ENCODE measurements at places on chromosomes 12 and 14.

DNA sequence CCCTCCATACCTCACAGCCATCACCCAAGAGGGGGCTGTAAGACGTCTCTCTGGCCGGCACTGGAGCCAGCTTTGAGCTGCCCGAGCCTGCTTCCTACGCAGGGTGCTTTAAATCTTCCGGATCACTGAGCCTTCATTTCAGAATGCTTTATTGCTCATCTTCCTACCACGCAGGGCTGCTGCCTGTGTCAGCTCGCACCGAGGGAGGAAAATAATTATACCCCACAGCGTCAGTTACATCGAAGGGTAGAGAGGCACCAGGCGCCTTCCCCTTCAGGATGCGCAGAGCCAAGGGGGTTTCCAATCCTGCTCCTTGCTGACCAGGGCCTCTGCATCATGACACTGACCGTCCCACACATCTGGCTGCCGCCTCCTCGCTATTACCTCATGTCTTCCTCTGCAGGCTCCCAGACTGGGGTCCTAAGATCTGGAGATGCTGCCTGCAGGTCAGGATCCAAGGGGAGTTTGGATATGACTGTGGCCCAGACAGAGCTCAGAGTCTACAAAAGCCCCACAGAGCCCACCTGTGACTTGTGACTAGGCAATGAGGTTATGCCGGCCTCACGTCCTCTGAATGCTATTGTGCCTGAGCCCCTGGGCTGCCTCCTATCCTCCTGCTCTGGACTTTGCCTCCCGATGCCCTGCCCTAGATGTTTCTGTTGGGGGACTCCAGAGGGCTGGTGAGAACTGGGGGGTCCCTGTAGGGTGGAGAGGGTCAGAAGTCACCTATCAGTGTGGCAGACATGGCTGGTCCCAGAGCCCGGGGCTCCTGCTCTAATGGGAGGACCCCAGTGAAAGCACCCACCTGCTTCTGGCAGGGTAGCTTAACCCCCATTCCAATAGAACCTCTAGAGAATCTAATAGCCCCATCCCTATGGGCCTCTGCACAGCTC, 220.3 kb upstream of the RTL1 start:
- no peak for DNase-seq

DNA sequence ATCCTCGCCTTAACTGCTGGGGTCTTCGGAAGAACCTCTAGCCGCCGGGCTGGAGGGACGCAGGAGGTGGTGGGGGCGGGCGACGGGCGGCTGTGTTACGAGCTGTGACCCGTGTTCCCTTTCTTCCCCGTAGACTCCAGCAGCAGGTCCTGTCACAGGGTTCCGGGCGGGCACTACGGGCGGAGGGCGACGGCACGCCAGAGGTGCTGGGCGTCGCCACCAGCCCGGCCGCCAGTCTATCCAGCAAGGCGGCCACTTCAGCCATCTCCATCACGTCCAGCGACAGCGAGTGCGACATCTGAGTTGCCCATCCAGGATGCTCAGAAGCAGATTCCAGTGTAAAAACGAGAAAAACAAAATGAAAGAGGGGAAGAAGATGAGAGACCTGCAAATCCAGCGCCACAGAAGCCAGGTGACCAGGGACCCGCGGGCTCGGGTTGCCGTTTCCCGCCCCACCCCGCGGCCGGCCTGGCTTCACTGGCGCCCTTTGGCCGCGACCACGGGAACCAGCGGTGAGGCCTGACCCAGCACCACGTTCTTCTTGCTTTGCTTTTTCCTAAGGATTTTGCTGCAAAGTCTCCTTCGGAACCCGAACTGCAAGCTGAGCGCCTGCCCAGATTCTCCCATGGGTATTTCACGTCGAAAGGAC, 2.1 kb downstream of the SIX6 start:
- DNase-seq = no peak

DNA sequence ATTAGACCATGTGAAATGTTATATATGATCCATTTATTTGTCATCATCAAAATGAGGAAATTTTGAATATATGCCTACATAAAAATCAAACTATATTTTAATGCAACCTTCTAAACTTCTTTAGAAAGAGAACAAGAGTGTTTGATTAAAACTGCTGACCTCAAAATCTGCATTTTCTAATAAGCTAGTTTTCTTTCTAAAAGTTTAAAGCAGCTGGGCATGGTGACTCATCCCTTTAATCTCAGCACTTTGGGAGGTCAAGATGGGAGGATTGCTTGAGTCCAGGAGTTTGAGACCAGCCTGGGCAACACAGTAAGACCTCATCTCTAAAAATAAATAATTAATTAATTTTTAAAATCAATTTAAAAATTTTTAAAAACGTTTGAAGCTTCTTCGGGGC, 36.2 kb downstream of the GNPTAB start:
- DNase-seq = no peak

DNA sequence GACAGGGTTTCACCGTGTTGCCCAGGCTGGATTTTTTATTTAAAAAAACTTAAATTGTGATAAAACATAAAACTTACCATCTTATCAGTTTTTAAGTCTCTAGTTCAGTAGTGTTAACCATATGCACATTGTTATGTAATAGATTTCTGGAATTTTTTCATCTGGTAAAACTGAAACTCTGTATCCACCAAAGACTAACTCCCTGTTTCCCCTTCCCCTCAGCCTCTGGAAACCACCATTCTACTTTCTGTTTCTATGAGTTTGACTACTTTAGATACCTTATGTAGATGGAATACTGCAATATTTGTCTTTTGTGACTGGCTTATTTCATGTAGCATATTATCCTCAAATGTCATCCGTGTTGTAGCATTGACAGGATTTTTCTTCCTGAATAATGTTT, 12.8 kb upstream of the PLEKHG3 start:
- DNase-seq = no peak

- DNase-seq = no peak
Observed at GRCh38 chr14:59816941-59817340, 53.6 kb downstream of the RTN1 start.

DNA sequence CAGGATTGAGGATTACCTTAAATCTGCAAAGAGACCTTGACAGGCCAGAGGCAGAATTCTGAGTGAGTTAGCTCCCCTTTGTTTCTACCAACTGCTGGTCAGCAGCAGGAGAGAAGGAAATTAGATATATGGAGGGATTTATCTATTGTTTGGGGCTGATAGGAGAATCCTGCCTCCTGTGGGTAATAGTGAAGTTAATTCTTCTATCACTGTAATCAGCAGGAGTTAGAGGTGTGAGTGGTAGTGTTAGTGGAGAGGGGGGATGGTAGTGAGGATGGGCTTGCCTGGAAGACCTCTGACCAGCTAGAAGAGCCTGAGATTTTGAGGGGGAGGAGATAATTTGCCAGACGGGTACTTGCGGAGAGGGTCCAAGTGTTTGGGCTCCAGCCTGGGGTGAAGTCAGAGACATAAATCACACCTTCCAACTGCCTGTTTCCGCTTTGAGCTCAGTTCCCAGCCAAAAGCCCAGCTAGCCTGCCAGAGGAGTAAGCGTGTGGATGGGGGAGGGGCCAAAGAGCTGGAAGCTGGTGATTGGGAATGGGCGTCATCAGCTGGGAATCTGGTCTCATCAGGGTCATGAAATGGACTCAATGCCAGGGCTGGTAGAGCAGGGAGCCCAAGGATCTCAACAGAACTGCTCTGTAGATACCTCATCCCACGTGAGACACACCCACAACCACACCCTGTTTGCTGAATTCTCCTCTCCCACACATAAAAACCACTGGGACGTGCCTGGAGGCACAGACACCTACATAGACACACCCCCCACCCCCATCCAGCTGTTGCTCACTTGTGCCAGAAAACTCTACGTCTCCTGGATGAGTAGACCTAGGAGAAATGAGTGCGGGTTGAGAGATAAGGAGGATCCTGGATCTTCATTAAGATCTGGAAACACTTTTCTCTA, 13.1 kb upstream of the ITGA5 start:
- DNase-seq = no peak

DNA sequence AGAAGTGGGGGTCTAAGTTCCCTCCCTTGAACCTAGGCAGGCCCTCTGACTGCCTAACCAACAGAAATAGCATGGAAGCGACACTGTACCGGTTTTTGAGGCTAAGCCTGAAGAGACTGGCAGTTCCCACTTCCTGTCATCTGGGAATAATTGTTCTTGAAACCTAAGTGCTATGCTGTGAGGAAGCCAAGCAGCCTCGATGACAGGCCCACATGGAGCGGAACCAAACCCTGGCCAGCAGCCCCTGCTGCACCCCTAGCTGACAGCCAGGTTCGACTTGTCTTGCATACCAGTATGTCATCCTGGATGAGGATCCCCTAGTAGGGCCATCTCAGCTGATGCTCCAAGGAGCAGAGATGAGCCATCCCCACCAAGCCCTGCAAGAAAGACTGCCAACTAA, 6.4 kb upstream of the GPR68 start:
- peak; percentile 95 for DNase-seq

GRCh38 chr12:72388322-72388721, 116.2 kb downstream of the TRHDE start:
- DNase-seq = no peak

GRCh38 chr14:75578102-75578785, at the start of gene FLVCR2:
Gene FLVCR2, plus strand, starts transcription at chr14:75578620. Its CDS starts 353 bp downstream, at chr14:75578973.
- DNase-seq = peak; percentile 51

DNA sequence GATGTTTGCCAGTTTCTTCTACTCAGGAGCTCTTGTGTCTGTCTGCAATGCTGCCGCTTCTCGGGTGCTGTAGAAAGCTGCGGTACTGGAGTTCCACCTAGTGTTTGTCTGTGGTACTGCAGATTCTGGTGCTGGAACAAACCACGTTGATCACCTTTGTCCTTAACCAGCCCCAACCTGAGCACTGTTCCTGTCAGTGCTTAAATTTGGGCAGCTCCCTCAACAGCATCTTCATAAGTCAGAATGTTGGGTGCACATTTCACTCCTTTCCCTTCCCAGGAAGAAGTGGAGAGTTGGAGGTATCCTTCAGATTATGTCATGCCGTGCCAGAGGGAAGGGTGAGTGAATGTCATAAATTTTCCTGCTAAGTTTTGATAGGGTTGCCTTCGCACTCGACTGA, 48.7 kb upstream of the LALBA start:
- peak; percentile 35 for DNase-seq

GRCh38 chr14:95895720-95896119, 19.1 kb downstream of the TUNAR start:
- DNase-seq = no peak

- DNase-seq = no peak
Observed at GRCh38 chr12:27343255-27344000, 10.8 kb downstream of the BMAL2 start.

GRCh38 chr12:59040656-59041055, 120.4 kb upstream of the LRIG3 start:
- DNase-seq = no peak

DNA sequence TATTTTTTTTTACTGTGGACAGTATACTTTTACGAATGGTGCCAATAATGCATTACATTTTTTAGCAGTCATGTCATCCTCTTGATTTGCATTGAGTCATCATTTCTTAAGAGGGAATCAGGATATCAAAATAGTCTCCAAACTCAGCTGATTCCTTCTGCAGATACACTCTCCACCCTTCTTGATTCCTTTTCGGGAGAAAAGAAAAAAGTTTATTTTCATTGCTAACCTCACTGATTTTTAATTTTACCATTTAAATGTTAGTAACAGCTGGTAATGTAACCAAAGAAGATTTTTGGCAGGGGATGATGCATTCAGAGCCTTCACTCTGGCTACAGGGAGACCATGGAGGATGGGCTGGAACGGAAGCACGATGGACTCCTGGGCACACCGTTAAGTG, 47.5 kb downstream of the MRPL42 start:
- DNase-seq = no peak

DNA sequence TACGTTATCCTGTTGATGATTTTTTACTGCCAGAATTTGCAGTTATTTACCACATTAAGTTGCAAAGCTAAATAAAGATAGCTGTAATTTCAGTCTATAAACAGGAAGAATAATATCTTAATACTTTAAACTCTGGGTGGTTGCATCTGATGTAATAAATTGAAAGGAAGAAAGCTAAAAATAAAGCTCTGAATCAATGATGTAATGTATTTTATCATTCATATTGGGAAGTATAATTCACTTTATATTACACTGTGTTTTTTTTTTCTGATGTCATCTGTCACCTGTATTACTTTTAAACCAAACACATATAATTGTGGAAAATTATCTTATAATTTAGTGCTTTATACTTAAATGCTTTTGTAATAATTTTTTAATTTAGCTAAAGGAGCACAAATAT, 37.1 kb downstream of the PDZRN4 start:
- no peak for DNase-seq

- DNase-seq = no peak
Observed at GRCh38 chr12:3225796-3226180, 148.6 kb downstream of the TSPAN9 start.

- no peak for DNase-seq
Observed at GRCh38 chr12:52285851-52286530, 5.3 kb downstream of the KRT81 start.

DNA sequence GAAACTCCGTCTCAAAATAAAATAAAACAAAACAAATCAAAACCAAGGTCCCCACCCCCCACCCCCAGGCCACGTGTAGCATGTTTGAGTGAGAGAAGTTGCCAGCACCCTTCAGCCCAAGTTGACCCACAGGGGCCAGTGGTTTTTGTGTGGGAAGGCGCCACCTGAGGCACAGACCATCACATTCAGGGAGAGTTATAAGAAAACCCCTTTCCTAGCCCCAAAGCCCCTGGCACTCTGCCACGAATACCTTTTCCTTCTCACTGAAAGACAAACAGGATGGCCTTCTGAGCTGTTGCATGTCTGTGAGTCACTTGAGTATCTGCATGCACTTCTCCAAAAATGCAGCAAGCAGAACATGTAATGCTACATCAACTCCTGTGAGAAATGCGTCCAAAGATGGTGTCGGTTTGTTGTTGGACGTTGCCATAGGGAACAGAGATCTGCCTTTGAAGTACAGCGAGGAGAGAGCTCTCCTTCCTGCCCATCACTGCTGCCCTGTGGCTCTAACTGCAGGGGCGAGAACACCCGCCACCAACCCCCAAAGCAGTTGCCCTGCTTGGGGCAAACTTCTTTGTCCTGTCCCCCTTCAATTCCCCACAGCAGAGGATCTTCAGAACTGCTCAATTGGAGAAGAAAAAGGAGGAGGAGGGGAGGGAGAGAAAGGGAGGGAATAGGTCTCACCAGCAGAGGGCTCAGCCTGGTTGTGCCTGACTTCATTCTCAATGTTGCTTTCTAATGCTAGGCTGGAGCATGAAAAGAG, 2.7 kb upstream of the TRAF3 start:
- DNase-seq = peak; percentile 51

GRCh38 chr12:1924996-1925683, 6.7 kb upstream of the CACNA2D4 start:
- no peak for DNase-seq

GRCh38 chr14:51823706-51824105, 36.7 kb upstream of the GNG2 start:
- no peak for DNase-seq

DNA sequence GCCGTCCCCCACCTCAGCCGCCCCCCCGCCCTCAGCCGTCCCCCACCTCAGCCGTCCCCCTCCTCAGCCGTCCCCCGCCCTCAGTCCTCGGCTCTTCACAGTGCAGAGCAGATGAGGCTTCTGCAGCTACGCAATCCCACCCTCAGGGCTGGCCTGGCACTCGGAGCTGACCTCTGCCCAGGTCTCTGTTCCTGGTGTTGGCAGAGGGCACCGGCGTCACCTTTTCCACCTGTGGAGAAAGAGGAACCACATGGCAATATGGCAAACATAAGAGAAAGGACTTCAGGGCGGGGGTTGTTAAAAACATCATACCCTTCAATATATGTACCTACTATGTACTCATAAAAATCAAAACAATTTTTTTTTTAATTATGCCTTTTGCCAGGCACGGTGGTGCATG, 45.8 kb downstream of the MLXIP start:
- DNase-seq = no peak

- DNase-seq = no peak
Observed at GRCh38 chr14:61196034-61196433, 85.1 kb downstream of the TMEM30B start.

All from DMS79 (cell line).